Calu3 (cell line): ENCODE measurements at places on chromosomes 6 and 20. TPM values are rescaled to one million over a fixed set of nuclear protein-coding genes. Genes with fewer than 3 reads are reported as not detected.
A peak's percentile ranks its signal among the peaks of the same experiment; 100 is the strongest.

Gene QRSL1
- total RNA-seq, result 21.8 and 27.7 TPM in 2 replicates

Gene PRKN
- total RNA-seq, result 2.4 and 3.8 TPM in 2 replicates

Gene DEFB132
- total RNA-seq, result not detected in 2 replicates

Gene HLA-DMB
- total RNA-seq, result 32.4 and 35.9 TPM in 2 replicates

Gene SLPI
- 270 and 446 TPM in 2 replicates for total RNA-seq

DNA sequence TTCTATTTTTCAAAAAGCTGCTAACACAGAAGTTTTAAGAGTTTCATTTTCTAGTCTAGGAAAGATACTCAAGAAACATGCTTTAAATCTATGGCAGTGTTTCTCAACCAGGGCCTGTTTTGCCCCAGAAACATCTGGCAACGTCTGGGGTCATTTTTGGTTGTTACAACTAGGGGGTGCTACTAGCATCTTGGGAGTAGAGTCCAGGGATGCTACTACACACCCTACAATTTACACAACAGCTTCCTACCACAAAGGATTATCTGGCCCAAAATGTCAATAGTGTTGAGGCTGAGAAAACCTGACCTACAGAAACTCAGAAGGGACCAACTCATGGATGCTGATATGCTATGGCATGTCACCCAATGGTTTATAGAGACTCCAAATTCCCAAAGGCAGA lies 24.4 kb downstream of the SERAC1 start:
- DNase-seq, result peak; percentile 13

- no peak for DNase-seq
Measured at GRCh38 chr6:167766986-167767714, 59.6 kb upstream of the AFDN start.

DNA sequence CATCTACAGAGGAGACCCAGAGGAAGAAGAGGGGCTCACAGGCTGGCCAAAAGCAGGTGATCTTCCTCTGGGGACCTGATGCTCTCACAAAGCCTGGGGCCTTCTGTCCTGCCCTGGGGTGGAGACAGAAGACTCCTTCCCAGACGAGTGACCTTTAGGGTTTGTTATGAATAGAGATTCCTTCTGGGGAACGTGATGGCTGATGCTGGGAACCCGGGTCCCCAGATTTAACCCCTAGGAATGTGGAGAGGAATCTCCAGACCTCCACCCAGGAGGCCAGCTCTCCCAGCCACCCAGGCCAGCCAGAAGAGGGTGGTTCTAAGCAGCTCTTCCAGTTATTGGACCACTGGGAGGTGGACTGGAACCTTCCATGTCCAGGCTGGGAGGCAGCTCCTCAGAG lies 16.8 kb upstream of the CCN5 start:
- no peak for DNase-seq

DNA sequence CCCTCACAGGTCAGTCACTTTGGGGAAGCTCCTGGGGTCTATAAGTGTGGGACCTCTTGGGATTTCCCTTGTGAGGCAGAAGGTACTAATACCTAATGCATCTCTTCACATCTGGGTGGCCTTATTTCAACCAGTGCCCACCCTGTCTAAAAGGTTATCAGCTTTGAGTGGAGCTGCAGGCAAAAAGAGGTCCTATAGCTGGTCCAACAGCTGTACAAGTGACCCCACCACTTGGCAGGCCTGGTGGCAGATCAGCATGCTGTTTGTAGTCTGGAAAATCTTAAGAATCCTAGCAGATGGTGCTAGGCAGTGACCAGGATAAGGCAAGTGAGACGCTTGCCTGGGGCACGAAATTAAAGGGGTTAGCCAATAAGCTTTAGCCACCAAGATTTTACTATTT lies 51.6 kb upstream of the GTSF1L start:
- no peak for DNase-seq

DNA sequence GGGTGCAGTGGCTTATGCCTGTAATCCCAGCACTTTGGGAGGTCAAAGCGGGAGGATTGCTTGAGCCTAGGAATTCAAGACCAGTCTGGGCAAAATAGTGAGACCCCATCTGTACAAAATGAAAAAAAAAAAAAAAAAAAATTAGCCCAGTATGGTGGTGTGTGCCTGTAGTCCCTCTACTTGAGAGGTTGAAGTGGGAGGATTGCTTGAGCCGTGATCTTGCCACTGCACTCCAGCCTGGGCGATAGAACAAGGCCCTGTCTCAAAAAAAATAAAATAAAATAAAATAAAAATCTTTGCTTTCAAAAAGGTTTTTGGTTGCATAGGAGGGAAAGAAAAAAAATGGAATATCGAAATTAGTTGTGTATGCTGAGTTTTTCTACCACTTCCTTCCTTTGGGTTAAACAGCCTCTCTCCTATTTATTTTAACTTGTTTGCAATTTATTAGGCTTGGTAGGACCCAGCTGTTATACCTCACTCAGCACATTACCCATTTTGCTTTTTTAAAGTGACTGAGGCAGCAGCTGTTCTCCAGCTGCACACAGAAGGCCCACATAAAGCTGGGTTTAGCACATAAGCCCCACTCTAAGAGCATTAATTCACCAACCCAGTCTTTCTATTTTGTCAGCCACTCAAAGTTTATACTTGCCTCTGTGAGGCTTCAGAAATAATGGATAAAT lies 152.3 kb downstream of the ZFAND3 start:
- DNase-seq, result no peak

GRCh38 chr20:10179574-10180298 lies 38.9 kb upstream of the SNAP25 start:
- no peak for DNase-seq
